ENCODE measurements at places on chromosomes 11 and 22. TPM values are rescaled to one million over a fixed set of nuclear protein-coding genes. Genes with fewer than 3 reads are reported as not detected.

- DNase-seq = no peak
These were observed 708 bp downstream of the MAML2 start for GRCh38 chr11:96342014-96342960.

- no peak for DNase-seq
These were observed 98.0 kb upstream of the LDLRAD3 start for GRCh38 chr11:35845860-35846259.

GRCh38 chr22:19869497-19870152, 15.0 kb upstream of the GNB1L start:
- DNase-seq = peak; percentile 46

DNA sequence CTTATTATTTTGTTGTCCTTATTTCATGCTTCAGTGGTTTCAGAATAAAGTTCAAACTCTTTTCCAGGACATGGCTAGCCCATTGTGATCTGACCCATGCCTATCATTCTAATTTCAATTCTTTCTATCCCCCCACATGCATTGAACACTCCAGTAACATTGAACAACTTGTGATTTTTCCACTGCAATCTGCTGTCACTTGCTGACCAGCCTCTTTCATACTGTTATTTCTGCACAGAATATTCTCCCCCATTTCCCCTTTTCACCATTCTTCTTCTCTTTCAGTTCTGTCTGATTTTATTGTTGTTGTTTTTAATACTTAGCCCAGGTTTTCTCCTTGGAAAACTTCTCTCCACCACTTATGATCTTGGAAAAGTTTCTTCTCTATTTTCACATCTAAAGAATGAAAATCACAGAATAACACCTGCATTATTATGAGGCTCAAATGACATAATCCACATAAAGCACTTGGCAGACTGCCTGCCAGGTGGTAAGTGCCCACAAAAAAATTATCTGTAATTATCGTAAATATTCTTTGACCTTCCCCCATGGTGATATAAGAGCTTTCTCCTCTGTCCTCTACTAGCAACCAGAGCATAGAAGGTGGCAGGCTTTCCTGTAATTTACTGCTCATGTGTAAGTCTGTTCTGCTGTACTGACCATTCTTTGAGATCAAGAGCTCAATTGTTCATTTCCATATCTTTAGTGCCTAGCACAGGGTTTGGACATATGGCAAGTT, 51.9 kb upstream of the EED start:
- no peak for DNase-seq

Gene PATE1
- not detected for total RNA-seq

GRCh38 chr22:20586403-20586745, 79.0 kb downstream of the MED15 start:
- DNase-seq = no peak

GRCh38 chr11:77215106-77215505, 86.4 kb downstream of the GDPD4 start:
- DNase-seq = no peak

- no peak for DNase-seq
These were observed 8.3 kb downstream of the C11orf86 start for GRCh38 chr11:66983275-66983924.

GRCh38 chr11:23540101-23540561, 679.9 kb upstream of the CCDC179 start:
- no peak for DNase-seq

DNA sequence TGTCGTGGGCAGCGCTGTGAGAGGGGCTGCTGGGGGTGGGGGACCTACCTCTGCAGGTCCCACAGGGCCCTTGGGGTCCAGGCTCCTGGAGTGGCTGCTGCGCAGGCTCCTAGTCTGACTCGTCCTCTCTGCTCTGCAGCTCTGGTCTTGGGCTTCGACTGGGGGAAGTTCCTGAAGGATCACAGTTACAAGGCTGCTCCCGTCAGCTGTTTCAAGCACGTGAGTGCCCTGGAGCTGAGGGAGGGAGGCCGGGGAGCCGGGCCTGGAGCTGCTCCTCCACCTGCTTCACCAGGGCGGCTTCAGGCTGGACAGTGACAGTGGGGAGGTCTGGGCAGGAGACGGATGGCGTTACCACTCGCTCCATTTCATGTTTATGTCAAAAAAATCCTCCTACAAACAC, 11.9 kb downstream of the L3MBTL2 start:
- DNase-seq = no peak

Gene OR8D1
- not detected for total RNA-seq

- DNase-seq = no peak
These were observed 29.0 kb downstream of the C22orf31 start for GRCh38 chr22:29032584-29032983.

- no peak for DNase-seq
These were observed 4.3 kb downstream of the LZTR1 start for GRCh38 chr22:20986365-20986764.

Gene MB
- total RNA-seq = 7,641 TPM

DNA sequence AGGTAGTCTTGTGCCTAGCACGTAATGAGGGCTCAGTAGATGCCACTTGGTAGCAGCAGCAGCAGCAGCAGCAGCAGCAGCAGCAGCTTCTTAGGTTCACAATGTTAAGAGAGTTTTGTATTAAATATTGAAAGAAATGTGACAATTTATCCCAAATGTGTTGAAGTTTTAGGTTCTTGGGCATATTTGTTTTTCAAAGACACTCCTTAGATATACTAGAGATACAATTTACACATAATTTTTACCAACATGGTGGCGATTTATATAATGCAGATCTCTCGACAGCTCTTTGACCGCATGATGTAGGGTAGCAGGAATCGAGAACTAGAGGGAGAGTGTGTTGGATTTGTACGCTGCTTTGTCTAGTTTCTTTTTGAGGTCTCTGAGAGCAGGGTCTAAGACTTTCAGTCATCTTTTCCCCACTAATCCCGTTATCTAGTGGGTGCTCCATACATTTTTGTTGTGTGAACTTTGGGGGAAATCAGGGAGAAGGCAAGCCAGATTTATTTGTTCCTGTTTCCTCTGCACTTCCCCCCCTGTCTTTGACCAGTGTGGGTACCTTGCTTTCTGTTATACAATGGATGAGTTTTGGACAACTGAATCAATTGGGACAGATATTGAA, 1.4 kb downstream of the FDX1 start:
- no peak for DNase-seq

DNA sequence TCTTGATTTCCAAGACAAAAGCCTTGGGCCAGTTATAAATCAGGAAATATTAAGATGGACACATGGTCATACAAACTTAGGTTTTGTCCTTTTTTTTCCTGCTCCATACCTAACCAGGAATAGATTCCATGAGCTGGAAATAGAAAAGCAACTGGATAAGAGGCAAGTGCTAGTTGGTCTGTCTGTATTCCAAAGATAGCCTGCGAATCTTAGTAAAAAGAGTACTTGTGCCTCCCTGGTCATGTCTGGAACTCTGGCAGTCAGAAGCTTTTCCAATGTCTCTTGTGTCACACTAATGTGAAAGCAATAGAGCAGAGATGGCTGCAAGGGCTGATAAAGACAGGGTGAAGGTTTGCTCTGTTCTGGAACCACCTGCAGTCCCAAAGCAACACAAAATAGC, 590.2 kb upstream of the ANO5 start:
- DNase-seq = no peak

GRCh38 chr11:1207401-1208143, 15.3 kb upstream of the MUC5B start:
- DNase-seq = peak; percentile 72

Gene OR56A3
- not detected for total RNA-seq

- no peak for DNase-seq
These were observed 822 bp downstream of the MARK2 start for GRCh38 chr11:63839508-63840355.

DNA sequence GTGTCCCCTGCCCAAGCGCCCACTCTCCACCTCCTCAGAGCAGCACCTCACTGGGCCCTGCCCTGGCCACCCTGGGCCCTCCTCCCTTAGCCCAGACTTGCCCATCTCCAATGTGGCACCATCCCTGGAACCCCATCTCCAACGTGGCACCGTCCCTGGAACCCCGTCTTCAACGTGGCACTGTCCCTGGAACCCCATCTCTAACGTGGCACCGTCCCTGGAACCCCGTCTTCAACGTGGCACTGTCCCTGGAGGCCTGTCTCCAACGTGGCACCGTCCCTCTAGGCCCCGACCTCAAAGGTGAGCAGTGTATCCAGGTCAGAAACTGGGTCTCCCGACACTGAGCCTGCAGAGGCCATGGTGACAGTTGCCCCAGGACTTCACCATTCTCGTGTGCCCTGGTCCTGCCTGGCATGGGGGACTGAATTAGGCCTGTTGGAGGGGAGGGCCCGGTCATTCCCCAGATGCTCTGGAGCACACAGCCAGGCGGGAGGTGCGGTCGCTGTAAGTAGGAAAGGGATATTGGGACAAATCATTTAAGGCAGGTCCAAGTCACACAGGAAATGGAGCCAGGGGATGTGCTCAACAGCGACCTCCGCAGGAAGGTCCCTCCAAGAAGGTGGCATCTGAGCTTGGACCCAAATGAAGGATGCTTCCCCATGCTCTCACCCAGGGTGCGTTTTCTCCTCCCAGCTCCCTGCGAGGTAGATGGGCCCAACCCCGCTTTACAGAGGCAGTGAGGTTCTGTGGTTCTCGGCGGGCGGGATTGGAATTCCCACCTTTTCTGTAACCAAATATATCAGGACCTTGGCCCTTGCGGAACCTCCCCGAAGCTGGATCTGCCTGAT, 2.4 kb upstream of the CTSD start:
- peak; percentile 57 for DNase-seq

DNA sequence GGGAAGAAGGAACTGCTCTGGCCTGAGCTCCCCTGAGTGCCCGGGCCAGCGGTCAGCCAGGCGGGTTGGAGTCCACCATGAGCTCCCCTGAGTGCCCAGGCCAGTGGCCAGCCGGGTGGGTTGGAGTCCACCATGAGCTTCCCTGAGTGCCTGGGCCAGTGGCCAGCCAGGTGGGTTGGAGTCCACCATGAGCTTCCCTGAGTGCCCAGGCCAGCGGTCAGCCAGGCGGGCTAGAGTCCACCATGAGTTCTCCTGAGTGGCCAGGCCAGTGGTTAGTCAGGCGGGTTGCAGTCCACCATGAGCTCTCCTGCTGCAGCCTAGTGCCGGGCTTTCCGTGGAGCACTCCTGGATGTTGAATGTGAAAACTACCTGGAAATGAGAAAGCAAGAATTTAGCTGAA, 844.0 kb downstream of the TBC1D22A start:
- DNase-seq = peak; percentile 44

Gene OR52A5
- not detected for total RNA-seq

DNA sequence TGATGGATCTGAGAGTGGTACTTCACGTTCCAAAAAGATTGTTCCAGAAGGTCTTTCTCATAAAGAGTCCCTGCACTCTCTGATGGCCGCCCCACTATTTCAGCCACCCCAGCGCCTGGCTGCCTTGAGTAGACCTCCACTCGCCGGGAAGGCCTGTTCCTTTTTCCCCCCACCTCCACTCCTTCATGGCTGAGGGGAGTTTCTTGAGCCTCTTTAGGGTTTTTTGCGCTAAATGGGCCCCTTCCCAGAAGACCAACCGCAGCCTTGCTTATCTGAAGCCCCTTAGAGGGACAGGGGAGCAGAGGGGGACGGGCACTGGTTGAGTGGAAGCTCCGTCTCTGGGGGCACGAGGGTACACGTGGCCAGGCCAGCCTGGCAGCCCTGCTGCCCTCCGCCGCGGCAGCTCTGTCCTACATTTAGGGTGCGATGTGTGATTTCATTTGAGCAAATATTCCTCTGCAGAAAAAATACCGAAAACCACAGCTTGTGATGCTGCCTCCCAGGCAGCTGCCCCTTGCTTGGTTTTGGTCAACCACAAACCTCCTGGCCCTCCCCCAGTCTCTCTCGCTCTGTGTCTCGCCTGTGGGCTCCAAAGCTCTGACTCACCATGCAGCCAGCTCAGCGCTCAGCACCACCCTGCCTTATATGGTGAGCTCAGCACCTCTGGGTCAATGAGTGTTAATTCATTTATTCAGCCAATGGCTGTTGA, 88.7 kb downstream of the TP53I11 start:
- DNase-seq = peak; percentile 90

DNA sequence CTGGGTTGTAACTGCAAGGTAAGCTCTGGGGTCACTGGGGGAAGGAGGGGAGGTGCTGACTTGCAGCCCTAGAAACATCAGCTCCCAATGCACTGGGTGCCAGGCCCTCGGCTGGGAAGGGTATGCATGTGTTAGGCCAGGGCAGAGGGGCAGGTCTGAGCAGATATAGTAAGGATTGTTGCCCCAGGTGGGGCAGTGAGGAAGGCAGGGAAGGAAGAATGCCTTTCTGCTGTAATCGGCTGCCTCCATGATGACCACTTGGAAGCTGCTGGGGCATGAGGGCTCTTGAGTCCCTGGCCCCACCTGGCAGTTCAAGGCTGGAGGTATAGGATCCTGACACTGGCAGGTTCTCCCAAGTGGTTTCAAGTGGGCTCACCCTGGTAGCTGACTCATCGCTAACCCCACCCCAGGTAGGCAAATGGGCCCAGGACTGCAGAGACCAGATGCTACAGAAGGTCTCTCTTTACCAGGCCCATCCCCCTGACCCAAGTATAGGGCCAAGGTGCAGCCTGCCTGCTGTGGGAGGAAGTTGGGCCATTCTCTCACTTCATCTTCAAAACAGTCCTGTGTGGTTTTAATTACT, 56.7 kb downstream of the TIMP3 start:
- DNase-seq = no peak

Gene ZNF280A
- not detected for total RNA-seq

GRCh38 chr11:5547982-5548381, 358 bp downstream of the OR52H1 start:
- no peak for DNase-seq

GRCh38 chr22:37418627-37419369, 8.5 kb downstream of the ELFN2 start:
- no peak for DNase-seq

- no peak for DNase-seq
These were observed 154.9 kb downstream of the MPPED1 start for GRCh38 chr22:43566561-43567332.

GRCh38 chr22:35152316-35152715, 86.4 kb downstream of the ISX start:
- DNase-seq = no peak

- DNase-seq = no peak
These were observed 38.0 kb downstream of the IGSF9B start for GRCh38 chr11:133918608-133919260.

DNA sequence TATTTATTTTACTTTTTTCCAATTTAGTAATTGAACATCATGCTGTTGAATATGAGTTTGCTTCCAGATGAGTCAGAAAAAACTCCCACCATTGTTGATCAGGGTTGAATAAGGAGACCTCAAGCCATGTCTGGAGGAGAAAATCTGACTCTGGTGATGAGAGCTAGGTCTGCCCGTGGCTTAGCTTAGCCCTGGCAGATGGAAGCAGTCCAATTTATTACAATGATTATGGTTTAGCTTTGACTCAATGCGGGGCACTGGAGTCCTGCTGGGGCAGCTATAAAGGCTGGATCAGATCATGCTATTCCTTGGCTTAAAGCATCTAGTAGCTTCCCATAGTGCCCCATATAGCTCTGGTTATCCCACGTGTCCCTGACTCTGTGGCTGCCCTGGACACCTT, 506.5 kb downstream of the MN1 start:
- DNase-seq = no peak

GRCh38 chr22:22558071-22558971, 744 bp downstream of the PRAME start:
- DNase-seq = no peak

Gene MRGPRE
- 0.38 TPM for total RNA-seq

GRCh38 chr11:117946156-117946841, 17.1 kb upstream of the TMPRSS13 start:
- DNase-seq = no peak

- no peak for DNase-seq
These were observed 106.2 kb downstream of the ABTB2 start for GRCh38 chr11:34251589-34251980.

GRCh38 chr11:59141673-59142460, 789 bp upstream of the FAM111A start:
- no peak for DNase-seq

Gene CNTF
- 1.3 TPM for total RNA-seq

Gene CCDC188
- total RNA-seq = 0.67 TPM
